GM04504 (cell line): ENCODE measurements at places on chromosomes 4 and X.

- no peak for DNase-seq
Measured at GRCh38 chr4:147582386-147583060, 34.7 kb upstream of the TMEM184C start.

- no peak for DNase-seq
Measured at GRCh38 chrX:114087543-114087942, 496.3 kb upstream of the HTR2C start.

GRCh38 chr4:88910101-88910500, 146.9 kb downstream of the FAM13A start:
- no peak for DNase-seq

DNA sequence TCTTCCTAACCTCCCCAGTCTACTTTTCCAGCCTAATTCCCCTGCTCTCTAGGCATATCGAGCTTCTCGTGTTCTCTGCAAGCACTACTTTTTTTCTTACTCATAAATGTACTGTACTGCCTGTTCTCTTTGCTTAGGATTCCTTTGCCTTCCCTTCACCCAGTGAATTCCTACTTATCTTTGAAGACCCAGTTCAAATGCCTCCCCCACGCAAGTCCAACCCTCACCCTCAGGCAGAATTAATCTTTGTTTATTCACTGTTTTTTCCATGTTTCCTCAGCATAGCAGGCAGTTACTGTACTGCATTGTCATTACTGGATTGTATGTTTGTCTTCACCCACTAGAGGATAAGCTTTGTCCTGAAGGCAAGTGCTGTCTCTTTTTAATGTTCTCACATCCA, 287.7 kb downstream of the BMPR1B start:
- no peak for DNase-seq

DNA sequence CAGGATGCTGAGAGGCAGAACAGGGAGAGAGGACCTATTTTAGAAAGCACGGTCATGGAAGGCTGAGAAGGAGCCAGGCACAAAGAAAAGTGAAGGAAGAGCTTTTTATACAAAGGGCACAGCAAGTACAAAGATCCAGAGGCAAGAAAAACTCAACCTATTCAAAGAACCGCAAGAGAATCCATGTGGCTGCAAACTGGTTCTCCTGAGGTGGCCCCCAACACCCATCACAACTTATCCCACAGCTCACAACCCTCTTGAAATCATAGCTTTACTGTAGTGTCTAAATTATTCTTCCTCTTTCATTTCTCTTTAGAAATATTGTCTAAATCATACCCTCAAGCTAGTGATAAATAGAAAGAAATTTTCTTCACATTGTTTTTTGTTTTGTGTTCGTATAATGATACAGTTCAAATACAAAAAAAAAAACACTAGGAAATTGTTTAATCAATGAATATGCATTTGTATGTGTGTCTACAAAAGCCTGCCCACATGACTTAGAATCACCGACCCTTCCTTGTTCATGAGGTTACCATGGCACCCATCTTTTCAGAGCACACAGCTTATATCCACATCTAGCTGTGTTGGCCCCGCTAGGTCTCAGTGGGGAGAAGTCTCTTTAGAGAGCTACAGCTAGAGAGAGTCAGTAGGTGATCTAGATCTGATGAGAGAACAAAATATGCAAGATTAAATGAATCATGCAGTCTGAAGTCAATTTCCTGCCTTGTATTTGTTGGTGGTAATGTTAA, 126.9 kb upstream of the DCLK2 start:
- no peak for DNase-seq

DNA sequence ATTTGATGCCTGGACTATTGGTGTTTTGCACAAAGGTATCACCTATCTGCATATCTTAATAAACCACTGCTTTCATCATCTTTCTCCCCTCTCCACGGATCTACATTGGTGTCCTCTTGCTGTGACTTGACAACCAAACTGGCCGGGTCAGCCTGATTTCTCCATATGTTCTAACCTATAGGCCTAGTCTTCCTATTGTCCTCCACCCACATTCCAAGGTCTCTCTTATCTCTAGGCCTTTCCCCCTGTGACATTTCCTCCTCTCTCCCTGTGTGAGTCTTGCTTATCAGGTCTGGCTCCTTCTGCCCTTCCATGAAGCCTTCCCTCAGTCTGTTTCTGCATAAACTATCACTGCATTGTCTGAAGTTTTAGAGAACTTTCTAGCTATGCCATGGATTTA, 33.7 kb downstream of the ARHGAP24 start:
- DNase-seq = no peak

DNA sequence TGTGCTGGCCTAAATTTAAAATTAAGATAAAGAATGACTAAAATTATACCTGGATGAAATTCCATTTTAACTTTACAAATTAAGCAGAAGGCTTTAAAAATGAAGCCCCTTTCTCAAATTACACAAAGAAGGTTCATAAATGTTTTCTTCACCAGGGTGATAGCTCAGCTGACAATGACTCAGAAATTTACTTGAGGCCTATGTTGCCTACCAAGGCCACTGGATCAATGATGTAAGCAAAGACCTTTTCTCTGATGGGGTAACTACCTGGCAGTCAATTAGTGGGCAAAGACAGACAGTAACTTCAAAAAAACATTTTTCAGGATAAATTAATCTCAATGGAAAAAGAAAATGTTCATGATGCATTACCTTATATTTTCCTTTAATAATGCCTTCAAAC, 23.9 kb upstream of the GPR34 start:
- DNase-seq = no peak

DNA sequence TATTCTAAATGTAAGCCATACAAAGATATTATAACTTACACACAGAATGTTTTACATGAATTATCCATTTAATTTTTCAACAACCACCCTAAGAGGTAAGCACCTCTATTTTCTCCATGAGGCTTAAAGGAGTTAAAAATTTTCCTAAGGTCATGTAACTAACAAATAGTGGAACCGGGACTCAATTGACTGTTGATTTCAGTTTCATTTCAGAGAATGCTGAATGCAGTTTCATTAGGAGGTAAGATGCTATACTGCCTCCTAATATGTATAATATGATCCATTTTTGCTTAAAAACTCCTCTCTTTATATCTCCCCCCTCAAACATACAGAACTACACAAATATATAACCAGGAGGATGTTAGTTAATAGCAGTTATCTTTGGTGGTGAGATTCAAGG, 29.1 kb downstream of the PHKA1 start:
- no peak for DNase-seq

GRCh38 chr4:141646969-141647368, 10.6 kb downstream of the IL15 start:
- no peak for DNase-seq

DNA sequence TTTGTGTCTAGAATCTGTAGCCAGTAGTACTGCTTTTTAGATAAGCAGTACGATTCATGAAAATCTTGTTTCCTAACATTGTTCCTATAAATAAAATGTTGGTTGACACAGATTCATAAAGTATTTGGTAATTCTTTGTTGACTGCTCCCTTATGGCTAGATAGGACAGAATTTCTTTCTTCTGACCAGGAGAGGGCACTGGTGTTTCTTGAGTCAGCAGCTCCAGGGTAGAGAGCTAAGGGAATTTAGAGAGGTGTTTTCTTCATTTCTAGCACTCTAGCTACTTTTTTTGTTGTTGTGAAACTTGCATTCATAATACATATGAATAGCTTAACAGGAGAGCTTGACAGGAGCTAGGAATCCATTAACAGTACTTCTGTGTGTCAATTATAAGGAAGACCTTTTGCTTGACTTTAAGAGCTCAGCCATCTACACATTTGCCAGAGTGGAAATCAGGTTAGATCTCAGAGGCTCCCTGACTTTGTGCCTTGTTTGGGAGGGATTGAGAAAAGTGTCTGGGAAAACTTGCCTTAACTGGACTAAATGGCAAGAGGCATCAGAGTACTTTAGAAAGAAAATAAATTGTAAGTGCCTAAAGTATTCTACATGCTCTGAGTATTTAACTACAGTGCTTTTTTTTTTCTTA, 756.1 kb downstream of the SH3BGRL start:
- DNase-seq = no peak

- peak; percentile 13 for DNase-seq
Measured at GRCh38 chr4:98260047-98260578, 1.1 kb upstream of the RAP1GDS1 start.

DNA sequence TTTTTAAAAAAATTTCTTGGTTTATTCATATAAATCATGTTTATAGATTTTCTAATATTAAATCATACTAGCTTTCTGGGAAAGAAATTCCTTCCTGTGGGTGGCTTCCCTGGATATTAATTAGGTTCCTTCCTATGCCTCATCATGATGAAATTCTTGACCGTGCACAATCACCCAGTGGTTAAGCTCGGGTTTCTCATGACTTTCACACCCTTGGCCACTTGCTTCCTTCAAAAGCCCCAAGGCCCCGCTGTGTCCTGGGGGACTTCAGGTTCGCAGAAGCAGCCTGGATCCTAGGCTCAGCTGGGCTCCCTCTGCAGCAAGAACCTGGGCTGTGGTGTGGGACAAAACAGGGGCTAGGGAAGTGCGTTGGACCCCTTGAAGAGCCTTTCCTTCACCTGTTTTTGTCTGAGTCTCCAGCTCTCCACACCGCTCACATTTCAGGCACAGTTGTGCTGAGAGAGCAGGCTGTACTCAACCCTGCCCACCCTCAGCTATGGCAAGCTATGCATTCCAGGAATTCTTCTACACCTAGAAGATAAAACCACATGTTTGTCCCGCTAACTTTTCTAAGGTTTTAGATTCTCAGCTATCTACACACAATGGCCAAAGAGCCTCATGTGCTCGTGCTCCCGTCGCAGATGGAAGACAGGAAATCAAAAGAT, 48.9 kb upstream of the TMSB15B start:
- DNase-seq = no peak

- no peak for DNase-seq
Measured at GRCh38 chr4:7132249-7132648, 60.1 kb upstream of the SORCS2 start.

- DNase-seq = no peak
Measured at GRCh38 chrX:103513476-103514108, 5.7 kb downstream of the RAB40A start.

- no peak for DNase-seq
Measured at GRCh38 chrX:97145934-97146333, 262.2 kb downstream of the RPA4 start.

- DNase-seq = no peak
Measured at GRCh38 chr4:140070366-140070765, 83.6 kb downstream of the MAML3 start.

GRCh38 chrX:20147561-20147960, 5.9 kb upstream of the EIF1AX start:
- DNase-seq = no peak

GRCh38 chr4:126051689-126052424, 737.1 kb downstream of the FAT4 start:
- DNase-seq = peak; percentile 48

DNA sequence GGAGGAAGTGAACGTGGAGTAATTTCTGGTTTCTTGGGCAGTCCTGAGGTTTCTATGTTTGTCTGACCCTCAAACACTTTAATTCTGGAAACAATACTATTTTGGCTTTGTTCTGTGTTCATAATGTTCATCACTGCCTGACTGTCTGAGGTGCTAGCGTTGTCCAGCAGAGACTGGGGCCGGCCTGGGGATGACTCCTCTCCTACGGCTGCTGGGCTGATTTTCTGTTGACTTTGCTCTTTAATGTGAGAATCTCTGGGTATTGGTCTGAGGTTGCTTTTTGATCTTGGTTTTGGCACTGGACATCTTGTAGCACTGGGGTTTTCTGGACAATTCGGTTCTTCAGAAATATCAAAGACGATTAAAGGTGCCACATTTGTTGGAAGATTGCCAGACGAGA, 75.8 kb downstream of the RPS3A start:
- no peak for DNase-seq
